ENCODE measurements at places on chromosomes 16 and 17. TPM values are rescaled to one million over a fixed set of nuclear protein-coding genes. Genes with fewer than 3 reads are reported as not detected.

The NRN1L gene
- total RNA-seq = not detected

The BCL6B gene
- total RNA-seq = 2.8 TPM

The MT1M gene
- total RNA-seq = 9.5 TPM

The CHTF8 gene
- total RNA-seq = 107 TPM

The KRTAP9-6 gene
- not detected for total RNA-seq

The CIBAR2 gene
- total RNA-seq = not detected

The WFIKKN1 gene
- 1.6 TPM for total RNA-seq

The CCL8 gene
- total RNA-seq = 1.6 TPM

The HBA1 gene
- total RNA-seq = 8.5 TPM

The SNX20 gene
- total RNA-seq = 2.9 TPM

The CMTM4 gene
- 155 TPM for total RNA-seq

Measured in mucosa of descending colon (tissue), 3 donors.